HEK293T (cell line): ENCODE measurements at places on chromosomes 12 and 14.
A peak's percentile ranks its signal among the peaks of the same experiment; 100 is the strongest.

- no peak for DNase-seq
Measured at GRCh38 chr14:36633580-36633979, 28.1 kb upstream of the PAX9 start.

DNA sequence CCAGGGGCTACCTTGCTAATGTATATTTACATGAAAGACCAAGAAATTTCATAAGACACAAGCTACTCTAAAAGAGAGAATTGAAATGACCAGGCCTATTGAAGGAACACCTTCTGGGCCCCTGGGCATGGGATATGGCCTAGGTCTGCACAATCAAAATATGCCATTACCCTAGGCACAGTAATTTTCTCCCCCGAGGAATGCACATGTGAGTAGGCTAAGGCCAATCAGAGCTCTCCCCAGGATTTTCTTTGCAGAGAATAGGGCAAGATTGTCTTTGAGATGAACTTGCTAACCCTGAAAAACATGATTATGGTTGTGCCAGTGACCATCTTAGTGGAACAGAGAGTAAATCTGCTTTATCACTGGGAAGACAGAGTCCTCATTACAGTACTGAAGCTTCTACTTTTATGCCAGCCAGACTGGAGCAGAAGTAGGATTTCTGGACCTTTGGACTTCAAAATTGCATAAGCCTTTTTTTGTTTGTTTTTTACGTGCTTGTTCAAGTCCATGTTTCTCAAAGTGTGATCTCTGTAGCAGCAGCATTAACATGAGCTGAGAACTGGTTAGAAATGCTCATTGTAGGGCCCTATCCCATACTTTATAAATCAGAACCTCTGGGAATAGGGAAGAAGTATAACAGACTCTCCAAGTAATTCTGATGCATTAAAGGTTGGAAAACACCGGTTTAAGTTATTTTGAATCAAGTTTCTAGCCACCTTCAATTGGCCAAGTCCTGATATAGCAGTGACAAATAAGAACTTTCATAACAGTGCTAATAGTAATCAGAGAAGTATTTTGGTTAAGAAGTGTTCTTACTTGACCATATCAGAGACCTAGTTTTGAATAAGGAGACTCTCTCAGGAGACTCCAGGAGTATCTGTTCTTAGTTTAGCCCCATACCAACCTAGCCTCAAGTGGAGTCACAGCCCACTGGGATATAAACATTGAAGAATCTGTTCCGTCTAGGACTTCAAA lies 112.9 kb downstream of the LMO3 start:
- no peak for DNase-seq

DNA sequence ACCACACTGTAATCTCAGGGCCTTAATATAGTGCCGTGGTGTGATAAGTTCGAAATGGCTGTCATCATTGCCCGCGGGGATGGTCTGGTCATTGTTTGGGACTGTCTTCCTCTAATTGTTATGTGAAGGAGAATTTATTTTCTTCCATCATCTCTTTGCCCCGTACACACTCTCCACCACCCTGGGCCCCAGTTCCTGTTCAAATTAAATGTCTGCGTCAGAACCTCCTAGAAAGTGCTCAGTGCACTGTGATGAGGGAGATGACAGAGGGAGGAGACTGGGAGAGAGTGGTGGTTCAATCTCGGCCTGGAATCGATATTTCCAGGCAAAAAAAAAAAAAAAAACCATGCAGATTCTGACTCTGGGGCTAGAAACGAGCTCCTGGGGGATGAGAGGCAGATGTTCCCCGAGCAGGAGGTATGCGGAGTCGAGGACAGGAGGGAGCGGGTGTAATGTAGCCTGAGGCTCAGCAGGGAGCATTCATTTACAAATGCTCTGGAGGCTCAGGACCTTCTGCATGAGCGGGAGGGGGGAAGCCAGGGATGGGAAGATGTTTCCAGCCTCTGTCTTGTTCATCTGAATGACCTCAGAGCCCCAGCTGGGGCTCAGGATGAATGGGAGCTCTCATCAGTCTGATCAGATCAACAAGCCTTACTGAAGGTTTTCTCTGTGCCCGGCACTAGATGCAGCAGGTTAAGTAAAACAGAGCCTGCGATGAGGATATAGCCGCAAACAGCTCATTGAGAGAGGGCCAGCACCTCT lies 219.5 kb downstream of the TBX5 start:
- DNase-seq, result no peak

GRCh38 chr12:84507956-84508850 lies 404.4 kb downstream of the SLC6A15 start:
- peak; percentile 38 for DNase-seq

- no peak for DNase-seq
Measured at GRCh38 chr14:71116568-71117122, 209.4 kb downstream of the PCNX1 start.

- no peak for DNase-seq
Measured at GRCh38 chr12:84113666-84114065, 798.9 kb downstream of the SLC6A15 start.

- no peak for DNase-seq
Measured at GRCh38 chr14:84071061-84071460, 1458.9 kb upstream of the FLRT2 start.

GRCh38 chr14:36660736-36661505 lies 739 bp upstream of the PAX9 start:
- no peak for DNase-seq

GRCh38 chr14:99185436-99186068 lies 86.4 kb downstream of the BCL11B start:
- DNase-seq, result no peak

GRCh38 chr12:128977441-128977840 lies 124.2 kb downstream of the GLT1D1 start:
- no peak for DNase-seq

DNA sequence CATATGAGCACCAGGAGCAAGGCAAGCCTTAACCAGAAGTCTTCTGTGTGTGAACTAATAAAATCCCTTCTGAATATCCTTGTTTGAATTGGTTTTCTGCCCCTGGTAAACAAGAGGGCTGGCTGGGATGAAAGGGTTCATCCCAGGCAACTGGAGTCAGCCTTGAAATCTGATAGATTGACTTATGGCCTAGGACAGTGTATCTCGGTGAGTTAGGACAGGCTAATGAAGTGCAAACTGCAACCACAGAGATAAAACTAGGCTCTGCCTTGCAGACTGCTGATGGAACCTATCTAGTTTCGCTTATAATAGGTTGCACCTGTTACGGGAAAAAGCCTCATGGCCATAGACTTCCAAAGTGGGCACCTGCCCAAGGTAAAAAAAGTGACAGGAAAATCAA lies 451.9 kb upstream of the NOVA1 start:
- DNase-seq, result no peak

DNA sequence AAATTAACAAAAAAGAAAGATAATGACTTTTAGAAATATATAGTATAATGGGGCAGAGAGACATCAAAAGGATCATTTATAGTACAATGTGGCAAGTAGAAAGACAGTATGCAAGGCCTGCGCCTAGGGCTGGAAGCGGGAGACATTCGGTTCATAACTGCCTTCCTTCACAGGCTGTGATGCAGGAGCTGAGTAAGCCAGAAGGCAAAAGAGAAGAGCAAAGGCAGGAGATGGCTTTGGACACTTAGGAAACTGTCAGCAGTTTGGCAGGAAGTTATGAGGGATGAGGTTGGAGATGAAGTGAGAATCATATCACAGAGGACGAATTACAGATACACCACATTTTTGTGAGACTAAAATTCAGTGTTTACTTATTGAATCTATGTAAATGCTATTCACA lies 97.8 kb downstream of the EPS8 start:
- DNase-seq, result no peak

GRCh38 chr12:52691076-52691840 lies 11.1 kb upstream of the KRT1 start:
- peak; percentile 44 for DNase-seq

- no peak for DNase-seq
Measured at GRCh38 chr14:50035214-50035613, 81.2 kb downstream of the VCPKMT start.

DNA sequence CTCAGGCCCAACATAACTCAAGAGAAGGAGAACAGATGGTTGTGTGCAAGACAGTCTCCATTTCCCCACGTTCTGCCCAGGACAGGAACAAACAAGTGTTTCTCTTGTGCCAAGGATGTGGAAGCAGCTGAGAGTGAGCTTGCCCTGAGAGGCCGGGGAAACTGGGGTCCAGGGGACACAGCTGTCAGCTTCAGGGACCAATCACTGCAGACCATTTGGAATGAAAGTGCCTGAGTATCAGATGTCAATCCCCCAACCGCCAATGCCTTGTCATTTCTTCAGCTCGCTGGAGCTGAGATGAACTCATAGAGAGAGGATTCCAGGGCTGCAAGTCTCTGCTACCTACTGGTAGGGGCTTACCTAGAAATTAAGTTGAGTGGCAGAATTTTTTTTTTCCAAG lies 71.9 kb upstream of the METAP2 start:
- no peak for DNase-seq

GRCh38 chr14:59969319-59969718 lies 49.4 kb downstream of the LRRC9 start:
- no peak for DNase-seq

DNA sequence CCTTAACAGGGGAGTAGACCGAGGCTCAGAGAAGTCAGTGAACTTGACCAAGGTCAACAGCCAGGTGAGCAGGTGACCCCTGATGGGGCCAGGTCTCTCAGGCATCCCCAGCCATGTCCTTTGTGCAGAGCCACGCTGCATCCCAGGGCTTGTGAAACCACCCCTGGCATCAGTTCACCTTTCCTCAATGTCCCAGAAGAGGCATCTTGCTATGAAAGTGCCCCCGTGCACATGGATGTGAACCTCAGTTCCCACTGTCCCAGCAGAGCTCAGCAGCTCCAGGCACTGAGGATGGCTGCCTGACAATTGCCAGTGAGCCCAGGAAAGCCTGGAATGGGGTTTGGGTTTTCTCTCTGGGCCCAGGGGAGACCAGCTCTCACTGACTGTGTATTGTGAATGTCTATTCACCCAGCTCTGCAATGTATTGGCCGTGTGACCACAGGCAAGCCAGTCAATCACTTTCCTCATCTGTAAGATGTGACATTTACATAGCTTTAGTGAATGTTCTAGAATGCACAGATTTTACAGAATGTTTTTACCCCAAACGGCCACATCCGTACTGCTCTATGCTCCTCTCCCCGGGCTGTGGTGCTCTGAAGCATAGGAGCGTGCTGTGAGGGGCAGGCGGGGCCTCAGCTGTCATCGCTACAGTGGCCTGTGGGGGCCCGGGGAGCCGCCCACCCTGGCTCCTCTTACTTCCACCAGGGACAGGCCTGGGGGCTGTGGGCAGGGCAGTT lies 4.9 kb downstream of the CACNA2D4 start:
- DNase-seq, result peak; percentile 4

GRCh38 chr12:102215992-102216691 lies 18.5 kb upstream of the PMCH start:
- DNase-seq, result no peak

DNA sequence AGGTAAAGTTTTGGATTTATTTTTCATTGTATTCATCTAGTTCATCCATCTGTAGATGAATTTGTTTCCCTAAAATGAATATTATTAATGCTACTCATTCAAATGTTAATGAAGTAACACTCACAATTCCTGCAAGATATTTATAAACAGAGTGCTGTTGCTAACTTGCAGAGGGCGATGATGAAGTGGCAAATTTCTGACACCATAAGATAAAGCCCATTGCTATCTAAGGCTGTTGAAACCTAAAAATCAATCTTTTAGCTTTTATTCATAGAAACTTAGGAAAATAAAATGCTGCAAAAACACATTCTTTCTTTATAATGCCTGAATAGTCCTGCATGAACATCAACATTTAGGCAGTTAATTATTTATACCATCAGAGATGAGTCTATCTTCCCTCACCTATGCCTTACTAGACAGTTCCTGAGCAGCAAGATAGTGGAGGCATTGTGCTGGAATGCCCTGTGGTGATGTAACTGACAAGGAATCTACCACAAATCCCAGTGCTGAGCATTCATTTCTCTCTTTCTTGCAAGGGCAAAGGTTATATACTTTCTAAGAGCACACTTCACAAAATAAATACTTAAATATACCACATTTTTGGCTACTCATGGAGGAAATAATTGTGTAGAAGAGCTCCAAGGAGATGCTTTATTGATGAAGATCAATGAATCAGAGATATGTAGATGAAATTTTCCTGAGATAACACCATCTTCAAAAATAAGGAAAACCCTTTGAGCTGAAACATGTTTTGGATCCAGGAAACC lies 57.6 kb downstream of the LMNTD1 start:
- no peak for DNase-seq

DNA sequence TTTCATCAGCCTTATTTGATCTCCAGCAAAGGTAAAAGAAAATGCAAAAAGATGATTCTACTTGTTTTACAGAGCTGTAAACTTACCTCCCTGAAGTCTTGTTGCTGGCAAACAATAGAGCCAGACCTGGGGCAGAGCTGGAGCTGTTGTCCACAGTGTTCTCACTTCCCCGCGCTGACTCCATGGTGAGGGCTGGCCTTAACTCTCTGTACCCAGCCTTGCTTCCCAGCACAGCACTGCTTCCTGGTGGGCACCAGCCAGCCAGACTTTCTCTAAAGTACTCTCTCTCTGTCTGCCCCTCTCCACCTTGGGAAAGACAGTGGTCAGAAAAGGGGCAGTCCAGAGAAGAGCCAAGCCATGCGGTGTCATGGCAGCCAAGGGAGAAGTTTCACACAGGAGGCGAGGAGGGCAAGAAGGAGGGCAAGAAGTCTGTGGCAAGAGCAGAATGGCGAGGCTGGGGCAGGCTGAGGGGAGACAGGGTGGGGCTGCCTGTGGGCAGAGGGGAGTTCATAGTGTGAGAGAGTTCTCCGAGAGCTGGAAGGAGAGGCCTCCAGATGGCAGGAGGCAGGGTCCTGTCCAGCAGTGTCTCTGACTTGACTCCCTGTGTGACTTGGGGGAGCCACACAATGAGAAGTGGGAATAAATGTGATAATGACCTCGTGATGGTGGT lies 9.3 kb downstream of the EVL start:
- no peak for DNase-seq

- DNase-seq, result no peak
Measured at GRCh38 chr14:92520102-92521057, 6.8 kb downstream of the RIN3 start.

GRCh38 chr14:59422069-59422881 lies 42.9 kb downstream of the GPR135 start:
- no peak for DNase-seq

DNA sequence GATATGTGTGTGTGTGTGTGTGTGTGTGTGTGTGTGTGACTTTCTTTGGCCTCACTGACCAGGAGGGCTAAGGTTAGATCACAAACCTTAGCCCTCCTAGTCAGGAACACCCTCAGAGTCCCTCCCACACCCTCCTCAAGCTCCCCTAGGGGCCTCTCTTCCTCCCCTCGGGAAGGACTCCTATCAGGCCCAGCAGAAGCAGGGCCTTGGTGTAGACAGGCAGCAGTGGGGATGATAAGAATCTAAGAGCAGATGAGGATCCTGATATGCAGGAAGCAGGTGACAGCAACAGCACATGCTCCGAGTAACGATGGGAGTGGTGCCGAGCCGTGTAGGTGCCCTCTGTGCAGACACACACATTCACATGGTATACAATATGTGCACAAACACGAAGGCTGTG lies 20.7 kb downstream of the PLEK2 start:
- no peak for DNase-seq

GRCh38 chr12:75986001-75986746 lies 45.4 kb downstream of the PHLDA1 start:
- no peak for DNase-seq
